ENCODE measurements at places on chromosomes 2 and 18.

DNA sequence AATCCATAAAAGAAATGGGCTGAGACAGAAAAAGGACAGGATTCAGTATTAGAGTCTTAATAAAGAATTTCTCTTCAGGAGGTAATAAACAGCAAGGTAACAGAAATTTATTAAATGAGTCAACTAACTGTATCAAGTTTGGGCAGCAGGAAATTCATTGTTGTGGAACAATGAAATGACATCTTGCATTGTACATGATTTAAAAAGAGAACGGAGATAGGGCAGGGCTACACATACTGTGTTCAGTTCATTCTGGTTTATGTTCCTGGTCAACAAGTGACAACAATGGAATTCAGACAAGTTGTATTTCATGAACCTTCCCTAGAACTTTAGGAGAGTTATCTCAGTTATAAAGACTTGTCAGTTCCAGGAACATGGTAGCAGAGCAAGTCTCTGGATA is 961.3 kb downstream of the SOCS6 start:
- no peak for DNase-seq

GRCh38 chr2:133271105-133271504 is 297.2 kb downstream of the NCKAP5 start:
- DNase-seq: no peak

DNA sequence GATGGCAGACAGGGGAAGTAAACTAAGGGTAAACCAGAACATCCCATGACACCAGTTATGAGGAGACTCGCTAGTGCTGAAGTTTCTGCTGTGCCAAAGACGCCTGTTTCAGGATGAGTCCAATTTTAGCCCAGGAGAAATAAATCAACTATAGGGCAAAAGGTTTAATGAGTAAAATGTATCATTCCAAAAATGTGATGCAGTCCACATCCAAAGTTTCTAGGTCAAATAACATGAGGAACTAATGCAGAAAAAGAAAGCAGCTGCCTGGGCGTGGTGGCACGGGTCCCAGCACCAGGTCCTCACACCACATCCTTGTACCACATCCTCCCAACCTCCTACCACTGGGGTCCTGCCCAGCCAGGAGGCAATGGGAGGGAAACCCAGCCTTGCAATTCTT is 126.9 kb upstream of the CTAGE1 start:
- no peak for DNase-seq

DNA sequence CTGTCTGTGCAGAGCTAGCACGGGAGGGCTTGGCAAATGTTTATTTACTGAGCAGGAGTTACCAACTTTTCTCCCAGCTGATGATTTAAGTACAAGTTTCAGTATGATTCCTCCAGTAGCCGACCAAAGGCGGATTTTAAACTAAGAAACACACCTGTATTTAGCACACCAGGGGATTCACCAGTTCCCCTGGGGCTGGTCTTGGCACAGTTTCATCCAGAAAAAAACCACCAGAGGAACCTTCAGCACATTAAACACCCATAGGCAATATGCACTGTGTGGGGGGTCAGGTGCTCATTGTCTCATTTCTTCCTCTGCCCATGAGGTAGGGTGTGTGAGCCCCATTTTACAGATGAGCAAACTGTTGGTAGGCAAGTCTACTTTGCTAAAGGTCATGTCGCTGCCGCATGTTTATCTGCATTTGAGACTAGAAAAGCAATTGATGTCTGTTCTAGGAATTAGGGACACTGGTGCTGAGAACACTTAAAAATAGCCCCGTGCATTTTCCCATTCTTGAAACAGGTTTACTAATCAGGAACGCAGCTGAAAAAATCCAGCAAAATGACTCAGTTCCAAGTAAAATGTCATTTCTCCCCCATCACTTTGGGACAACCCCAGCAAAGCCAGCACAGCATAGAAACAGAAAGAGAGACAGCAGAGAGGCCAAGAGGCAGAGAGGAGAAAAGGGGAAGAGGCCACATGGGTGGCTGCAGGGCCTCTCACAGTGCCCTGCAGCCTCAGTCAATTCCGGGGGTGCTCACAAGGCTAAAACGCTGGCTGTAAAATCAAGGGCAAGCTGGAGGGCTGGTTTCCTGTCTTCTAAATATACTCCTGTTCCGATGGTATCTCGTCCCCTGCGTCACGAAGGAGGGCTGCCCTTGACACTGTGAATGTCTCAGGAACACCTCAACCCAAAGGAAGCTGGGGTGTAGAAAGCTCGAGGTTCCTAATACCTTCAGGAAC is 166.8 kb upstream of the ID2 start:
- DNase-seq: peak; percentile 59

- no peak for DNase-seq
Observed at GRCh38 chr2:65866148-65866547, 433.7 kb upstream of the SPRED2 start.

DNA sequence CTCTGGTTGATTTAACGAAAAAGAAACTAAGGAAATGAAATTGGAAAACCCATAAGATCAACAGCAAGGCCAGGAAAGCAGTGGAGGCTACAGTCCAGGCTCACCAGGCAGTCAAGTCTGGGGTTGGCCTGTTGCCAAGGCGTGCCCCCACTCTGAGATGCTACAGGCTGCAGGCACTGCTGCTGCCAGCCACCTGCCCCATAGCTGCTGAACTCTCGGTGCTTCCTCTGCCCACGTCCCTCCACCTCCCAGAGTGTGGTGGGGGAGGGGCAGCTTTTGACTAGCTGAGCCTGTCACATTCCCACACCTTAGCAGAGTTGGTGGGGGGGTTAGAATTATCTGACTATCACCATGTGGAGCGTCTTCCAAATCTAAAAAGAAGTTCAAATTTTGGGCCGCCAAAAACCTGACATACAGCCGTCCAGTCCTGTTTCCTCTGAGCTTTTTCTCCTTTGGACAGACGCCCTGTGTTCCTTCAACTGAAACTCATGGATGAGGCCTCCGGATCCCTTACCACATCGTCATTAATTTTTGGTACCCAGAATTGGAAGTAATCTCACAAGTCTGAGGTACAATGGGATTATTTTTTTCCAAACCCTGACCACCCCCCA is 3.9 kb upstream of the SH3RF3 start:
- no peak for DNase-seq

- no peak for DNase-seq
Observed at GRCh38 chr2:64839844-64840243, 149.4 kb upstream of the SLC1A4 start.

DNA sequence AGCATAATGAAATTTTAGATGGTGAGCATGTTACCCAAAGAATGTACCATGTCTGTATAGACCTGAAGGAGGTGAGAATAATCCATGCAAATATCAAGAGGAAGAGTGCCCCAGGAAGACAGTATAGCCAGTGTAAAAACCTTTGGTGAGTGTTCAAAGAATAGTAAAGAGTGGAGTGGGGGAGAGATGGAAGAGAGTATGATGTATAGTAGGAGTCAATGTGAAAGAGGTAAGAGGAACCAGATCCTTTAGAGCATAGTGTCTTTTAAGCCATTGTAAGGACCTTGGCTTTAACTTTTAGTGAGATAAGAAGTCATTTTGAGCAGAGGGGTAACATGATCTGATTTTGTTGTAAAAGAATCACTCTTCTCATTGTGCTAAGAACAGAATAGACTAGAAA is 1052.3 kb upstream of the ZEB2 start:
- no peak for DNase-seq

- DNase-seq: no peak
Observed at GRCh38 chr2:25548601-25549000, 124.8 kb downstream of the DTNB start.

All from stimulated activated CD8-positive, alpha-beta memory T cell treated with anti-CD3 and anti-CD28 coated beads, Interleukin-15, amount 100 ng/mL, for 48 hours (primary cell).